H1 (cell line): ENCODE measurements at places on chromosomes 11 and 22. TPM values are rescaled to one million over a fixed set of nuclear protein-coding genes. Genes with fewer than 3 reads are reported as not detected.
A peak's percentile ranks its signal among the peaks of the same experiment; 100 is the strongest.

Gene MS4A15
- total RNA-seq: 0.17 TPM in 1 of 2 replicates, not detected in the other

Gene BRSK2
- 26.2 and 27.1 TPM in 2 replicates for total RNA-seq

Gene CARD18
- not detected in 2 replicates for total RNA-seq

DNA sequence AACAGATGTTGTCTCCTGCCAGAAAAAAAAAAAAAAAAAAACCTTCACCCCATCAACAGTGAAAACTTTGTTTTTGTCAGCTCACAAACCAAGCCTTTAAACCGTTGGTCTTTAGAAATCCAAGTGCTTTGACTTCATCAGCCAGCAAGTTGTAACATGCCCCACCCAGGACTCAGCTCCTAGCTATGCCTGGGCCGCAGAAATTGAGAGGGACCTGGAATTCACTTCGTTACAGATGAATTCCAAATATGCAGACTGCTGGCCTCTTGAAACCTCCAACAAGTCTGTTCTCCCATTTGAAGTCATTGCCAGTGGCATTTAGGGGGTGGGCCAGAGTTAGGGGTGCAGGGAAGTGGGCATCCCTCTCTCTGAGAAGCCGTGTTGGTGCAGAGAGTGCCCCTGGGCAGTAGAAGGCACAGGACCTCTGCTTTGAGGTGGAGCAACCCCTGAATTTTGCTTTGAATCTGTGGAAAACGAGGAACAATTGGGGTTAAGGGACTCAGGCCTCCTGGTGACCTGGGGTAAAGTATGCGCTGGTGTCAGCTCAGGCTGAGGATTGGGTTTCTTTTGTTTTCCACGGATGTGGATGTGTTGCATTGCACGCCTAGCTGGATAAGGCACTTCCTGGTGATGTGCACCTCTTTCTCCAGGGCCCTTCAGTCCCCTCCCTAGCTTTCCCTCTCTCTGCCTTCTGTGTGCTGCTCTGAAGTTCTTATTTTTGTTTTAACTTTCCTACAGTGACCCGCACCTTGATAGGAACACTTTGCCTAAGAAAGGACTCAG, 109.5 kb downstream of the DBX1 start:
- DNase-seq: no peak
- peak overlapping the region; percentile 4; the same call in 1 of the 2 replicates for H3K4me3 ChIP-seq
- no peaks in the 10 kb centered on the region for H3K27me3 ChIP-seq
- H3K4me1 ChIP-seq: peaks cover 22% of the 10 kb centered on the region

DNA sequence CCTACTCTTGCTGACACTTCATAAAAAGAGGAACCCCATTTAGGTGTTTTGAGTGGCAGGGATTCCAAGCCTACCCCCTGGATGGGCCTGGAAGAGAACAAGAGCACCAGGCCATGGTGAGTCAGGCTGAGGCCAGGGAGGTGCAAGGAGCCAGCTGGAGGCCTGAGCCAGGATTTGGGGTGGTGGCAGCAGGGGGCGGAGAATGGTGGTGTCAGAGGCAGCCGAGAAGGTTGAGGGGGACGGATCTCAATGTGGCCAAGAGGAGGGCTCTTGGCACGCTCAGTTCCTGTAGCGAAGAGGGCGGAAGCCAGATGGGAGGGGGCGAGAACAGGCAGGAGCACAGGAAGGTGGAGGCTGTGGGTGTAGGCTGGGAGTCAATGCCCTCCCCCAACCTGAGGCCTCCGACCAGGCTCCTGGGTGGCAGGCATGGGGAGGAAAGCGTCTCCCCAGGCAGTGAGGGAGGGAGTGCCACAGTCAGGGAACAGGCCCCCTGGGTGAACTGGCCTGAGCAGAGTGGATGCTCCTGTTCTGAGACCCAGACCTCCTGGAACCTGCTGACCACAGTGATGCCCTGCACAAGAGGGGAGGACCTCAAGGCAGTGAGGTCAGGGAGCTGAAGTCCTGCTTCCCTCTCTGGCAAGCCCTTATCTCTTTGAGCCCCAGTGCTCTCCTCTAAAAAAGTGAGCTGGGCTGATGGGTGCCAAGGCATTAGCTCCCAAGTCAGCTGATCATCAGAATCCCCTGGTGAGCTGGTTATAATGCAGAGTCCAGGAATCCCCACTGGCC, 13.9 kb downstream of the RTN4RL2 start:
- no peaks in the 10 kb centered on the region for H3K36me3 ChIP-seq
- peaks cover 9% of the 10 kb centered on the region for H3K4me1 ChIP-seq

GRCh38 chr11:86069408-86070101, 671 bp upstream of the PICALM start:
- peak overlapping the region; percentile 92 for H3K27ac ChIP-seq
- H3K4me1 ChIP-seq: peaks cover 2% of the 10 kb centered on the region; the same call in 1 of the 2 replicates
- H3K27me3 ChIP-seq: no peaks in the 10 kb centered on the region
- no peaks in the 10 kb centered on the region for H3K36me3 ChIP-seq

- no peak overlapping the region for H3K27ac ChIP-seq
- H3K36me3 ChIP-seq: no peaks in the 10 kb centered on the region
- DNase-seq: no peak
- no peak overlapping the region for H3K4me3 ChIP-seq
- peaks cover 22% of the 10 kb centered on the region for H3K4me1 ChIP-seq
Observed at GRCh38 chr22:35892192-35892591, 136.4 kb downstream of the RBFOX2 start.

Gene SOX6
- 0.08 TPM in 1 of 2 replicates, not detected in the other for total RNA-seq
